ENCODE measurements at places on chromosomes 3 and 15. TPM values are rescaled to one million over a fixed set of nuclear protein-coding genes. Genes with fewer than 3 reads are reported as not detected.

GRCh38 chr3:160643994-160644393 is 33.0 kb upstream of the ARL14 start:
- H3K27me3 ChIP-seq, result no peaks in the 10 kb centered on the region
- H3K4me1 ChIP-seq, result no peaks in the 10 kb centered on the region
- no peak overlapping the region for H3K4me3 ChIP-seq

DNA sequence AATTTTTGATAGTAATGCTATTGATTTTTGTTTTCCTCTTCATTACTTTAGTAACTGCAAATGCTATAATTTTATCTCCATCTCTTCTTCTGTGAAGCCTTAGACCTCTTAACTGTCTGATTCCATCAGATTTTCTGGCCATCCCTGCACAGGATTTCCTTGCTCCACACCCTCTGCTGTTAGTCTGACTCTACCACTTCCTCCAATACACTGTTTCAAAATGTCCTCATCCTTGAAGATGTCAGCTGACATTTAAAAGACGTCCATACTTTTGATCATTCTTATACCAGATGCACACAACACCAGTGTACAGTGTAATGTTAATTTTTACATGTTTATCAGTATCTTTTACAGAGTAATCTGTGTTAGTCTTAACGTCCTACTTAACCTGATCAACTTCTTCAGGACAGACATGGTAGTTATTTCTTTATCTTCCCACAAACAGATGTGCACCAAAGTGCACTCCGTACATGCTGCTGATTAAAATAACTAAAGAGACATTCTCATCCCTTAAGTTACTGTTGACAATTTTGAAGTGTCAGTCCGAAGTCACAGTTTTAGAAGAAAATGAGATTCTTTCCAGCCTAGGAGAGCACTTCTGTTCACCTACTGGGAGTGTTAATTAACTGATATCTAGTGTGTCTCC is 102.4 kb upstream of the RASGRP1 start:
- H3K4me3 ChIP-seq, result no peak overlapping the region
- DNase-seq, result no peak
- no peak overlapping the region for H3K27ac ChIP-seq
- no peaks in the 10 kb centered on the region for H3K27me3 ChIP-seq
- H3K36me3 ChIP-seq, result no peaks in the 10 kb centered on the region

- H3K4me3 ChIP-seq, result no peak overlapping the region
- H3K36me3 ChIP-seq, result peaks cover 1% of the 10 kb centered on the region
- no peaks in the 10 kb centered on the region for H3K4me1 ChIP-seq
Observed at GRCh38 chr3:13513051-13513912, 33.2 kb downstream of the HDAC11 start.

DNA sequence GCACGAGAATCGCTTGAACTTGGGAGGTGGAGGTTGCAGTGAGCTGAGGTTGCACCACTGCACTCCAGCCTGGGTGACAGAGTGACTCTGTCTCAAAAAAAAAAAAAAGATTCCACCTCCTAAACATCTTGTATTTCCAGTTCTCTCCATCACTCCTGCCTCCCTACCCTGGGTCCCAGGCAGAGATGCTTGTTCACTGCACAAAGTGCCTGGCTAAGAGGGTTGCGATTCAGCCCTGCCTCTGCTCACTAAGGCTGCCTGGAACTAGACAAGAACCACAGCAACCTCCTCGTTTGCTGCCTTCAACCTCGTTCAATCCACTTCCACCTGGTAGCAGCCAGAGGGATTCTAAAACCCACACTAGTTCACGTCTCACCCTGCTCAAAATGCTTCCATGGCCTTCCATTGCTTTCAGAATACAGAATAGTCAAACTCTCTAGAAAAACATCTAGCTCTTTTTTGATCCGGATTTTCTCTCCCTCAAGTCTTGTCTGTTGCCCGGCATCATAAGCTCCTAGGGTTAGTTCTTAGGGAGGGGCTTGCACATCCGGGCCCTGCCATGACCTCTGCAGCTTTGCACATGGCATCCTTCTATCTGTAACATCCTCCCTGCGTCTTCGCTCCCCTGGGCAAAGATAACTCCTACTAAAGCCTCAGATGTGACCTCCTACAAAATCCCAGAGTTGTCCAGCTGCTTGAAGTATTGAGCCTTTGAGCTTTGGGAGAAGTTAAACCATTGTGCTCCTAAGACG is 1.0 kb upstream of the MCM2 start:
- H3K27me3 ChIP-seq, result no peaks in the 10 kb centered on the region
- no peak overlapping the region for H3K27ac ChIP-seq
- no peak for DNase-seq

DNA sequence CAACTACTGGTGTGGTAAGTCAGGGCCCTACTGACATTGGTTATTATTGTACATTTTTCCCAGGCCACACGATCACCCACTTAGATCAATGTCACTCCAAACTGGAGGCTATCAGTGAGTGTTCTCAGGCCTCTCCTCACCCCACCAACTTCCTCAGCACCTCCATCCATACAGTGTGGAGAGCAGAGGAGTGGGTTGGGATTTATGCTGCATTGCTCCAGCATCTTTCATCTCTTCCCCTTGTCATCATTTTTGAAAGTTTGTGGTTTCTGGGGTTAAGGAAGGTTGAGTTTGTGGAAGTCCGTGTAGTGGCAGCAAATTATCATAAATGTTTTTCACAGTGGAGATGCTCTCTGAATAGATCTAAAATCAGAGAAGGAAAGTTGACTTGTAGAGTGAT is 60.2 kb downstream of the TLNRD1 start:
- H3K27ac ChIP-seq, result no peak overlapping the region
- H3K4me1 ChIP-seq, result no peaks in the 10 kb centered on the region
- no peak overlapping the region for H3K4me3 ChIP-seq
- H3K36me3 ChIP-seq, result no peaks in the 10 kb centered on the region
- no peak for DNase-seq
- H3K27me3 ChIP-seq, result no peaks in the 10 kb centered on the region

Gene MORC1
- total RNA-seq, result not detected

Gene FAM174B
- total RNA-seq, result 38.5 TPM

Gene ISLR2
- total RNA-seq, result 0.09 TPM

GRCh38 chr3:42569593-42570142 is 12.1 kb downstream of the SEC22C start:
- peaks cover 56% of the 10 kb centered on the region for H3K36me3 ChIP-seq
- H3K4me1 ChIP-seq, result no peaks in the 10 kb centered on the region
- no peak for DNase-seq
- H3K27me3 ChIP-seq, result no peaks in the 10 kb centered on the region
- no peak overlapping the region for H3K27ac ChIP-seq

DNA sequence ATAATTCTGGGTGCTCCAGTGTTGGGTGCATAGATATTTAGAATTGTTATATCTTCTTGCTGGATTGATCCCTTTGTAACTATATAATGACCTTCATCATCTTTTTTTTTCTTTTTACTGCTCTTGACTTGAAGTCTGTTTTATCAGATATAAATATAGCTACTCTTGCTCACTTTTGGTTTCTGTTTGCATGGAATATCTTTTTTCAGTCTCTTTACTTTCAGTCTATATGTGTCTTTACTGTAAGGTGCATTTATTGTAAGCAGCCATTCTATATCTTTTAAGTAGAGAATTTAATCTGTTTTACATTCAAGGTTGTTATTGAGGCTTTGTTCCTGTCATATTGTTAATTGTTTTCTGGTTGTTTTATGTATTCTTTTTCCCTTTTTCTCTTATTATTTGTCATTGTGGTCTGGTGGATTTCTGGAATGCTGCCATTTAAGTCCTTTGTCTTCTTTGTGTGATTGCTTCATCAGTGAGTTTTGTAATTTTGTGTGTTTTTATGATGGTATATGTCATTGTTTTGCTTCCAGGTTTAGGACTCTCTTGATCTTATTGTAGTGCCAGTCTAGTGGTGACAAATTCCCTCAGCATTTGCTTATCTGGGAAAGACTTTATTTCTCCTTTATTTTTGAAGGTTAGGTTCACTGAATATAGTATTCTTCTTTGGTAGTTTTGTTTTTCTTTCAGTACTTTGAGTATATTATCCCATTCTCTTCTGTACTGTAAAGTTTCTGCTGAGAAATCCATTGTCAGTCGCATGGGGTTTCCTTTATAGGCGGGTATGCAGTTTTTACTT is 8.3 kb upstream of the PRR23C start:
- no peaks in the 10 kb centered on the region for H3K4me1 ChIP-seq
- no peaks in the 10 kb centered on the region for H3K36me3 ChIP-seq
- no peak for DNase-seq
- H3K27ac ChIP-seq, result no peak overlapping the region

GRCh38 chr3:101730839-101731238 is 6.4 kb downstream of the CEP97 start:
- H3K36me3 ChIP-seq, result peaks cover 37% of the 10 kb centered on the region
- H3K27ac ChIP-seq, result no peak overlapping the region
- no peaks in the 10 kb centered on the region for H3K4me1 ChIP-seq
- H3K27me3 ChIP-seq, result no peaks in the 10 kb centered on the region
- no peak for DNase-seq

Data from H9 (cell line).